CD4-positive, alpha-beta T cell (primary cell): ENCODE measurements at places on chromosomes 16 and 17. TPM values are rescaled to one million over a fixed set of nuclear protein-coding genes. Genes with fewer than 3 reads are reported as not detected.

DNA sequence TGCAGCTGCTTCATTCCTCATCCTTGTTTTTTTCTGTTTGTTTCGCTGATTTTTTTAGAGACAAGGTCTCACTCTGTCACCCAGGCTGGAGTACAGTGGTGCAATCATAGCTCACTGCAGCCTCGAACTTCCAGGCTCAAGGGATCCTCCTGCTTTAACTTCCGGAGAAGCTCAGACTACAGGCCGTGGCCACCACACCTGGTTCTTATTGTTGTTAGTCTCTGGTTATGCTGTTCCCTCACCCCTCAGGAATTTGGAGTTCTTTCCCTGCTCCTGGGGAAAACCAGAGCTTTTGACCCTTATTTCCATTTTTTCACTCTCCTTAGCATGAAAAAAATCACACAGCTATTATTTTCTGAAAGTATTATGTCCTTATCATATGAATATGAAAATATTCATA is 1.8 kb downstream of the ODF4 start:
- no peak for DNase-seq
- no peaks in the 10 kb centered on the region for H3K27me3 ChIP-seq
- H3K4me1 ChIP-seq, result peaks cover 5% of the 10 kb centered on the region
- no peaks in the 10 kb centered on the region for H3K36me3 ChIP-seq

Gene TPSAB1
- not detected for total RNA-seq

GRCh38 chr17:48539177-48539576 is 5.7 kb downstream of the HOXB2 start:
- no peak overlapping the region for H3K4me3 ChIP-seq
- no peaks in the 10 kb centered on the region for H3K27me3 ChIP-seq
- no peak for DNase-seq
- no peak overlapping the region for H3K27ac ChIP-seq
- H3K4me1 ChIP-seq, result peaks cover 34% of the 10 kb centered on the region

GRCh38 chr17:9878786-9879525 is 26.1 kb downstream of the RCVRN start:
- no peak for DNase-seq
- H3K4me3 ChIP-seq, result no peak overlapping the region

GRCh38 chr17:28643983-28644786 is 773 bp downstream of the BLTP2 start:
- peaks cover 52% of the 10 kb centered on the region for H3K36me3 ChIP-seq
- peak overlapping the region; percentile 94 for H3K4me3 ChIP-seq
- no peaks in the 10 kb centered on the region for H3K27me3 ChIP-seq
- peak overlapping the region; percentile 76 for H3K27ac ChIP-seq

Gene ADGRG3
- 0.28 TPM for total RNA-seq

- peaks cover 23% of the 10 kb centered on the region for H3K27me3 ChIP-seq
- H3K27ac ChIP-seq, result no peak within 1 kb of the TSS
- DNase-seq, result no peak
- H3K4me1 ChIP-seq, result peaks cover 22% of the 10 kb centered on the region
Measured at GRCh38 chr17:7179317-7180254, at the start of gene ASGR1. Gene ASGR1, minus strand, starts transcription at chr17:7179370. Its CDS starts 807 bp downstream, at chr17:7178563.

DNA sequence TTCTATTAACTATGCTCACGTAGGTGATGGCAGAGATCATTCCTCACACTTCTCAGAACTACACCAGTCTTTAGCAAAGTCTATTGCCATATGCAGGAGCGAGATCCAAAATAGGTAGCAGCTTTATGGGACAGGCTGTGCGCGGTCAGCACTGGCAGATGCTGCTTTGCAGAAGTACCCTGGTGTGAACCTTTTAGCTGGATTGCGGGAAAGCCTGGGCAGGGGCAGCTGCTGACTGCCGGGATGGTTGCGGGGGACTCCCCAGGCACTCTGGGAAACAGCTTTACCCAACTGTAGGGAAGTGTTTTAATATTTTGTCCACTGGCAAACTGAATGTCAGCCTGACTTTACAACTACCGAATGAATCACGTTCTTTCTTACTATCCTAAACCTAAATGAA is 251.3 kb downstream of the HS3ST3A1 start:
- no peaks in the 10 kb centered on the region for H3K4me1 ChIP-seq
- no peak for DNase-seq
- no peak overlapping the region for H3K4me3 ChIP-seq
- no peaks in the 10 kb centered on the region for H3K36me3 ChIP-seq
- H3K27ac ChIP-seq, result no peak overlapping the region
- peaks cover 4% of the 10 kb centered on the region for H3K27me3 ChIP-seq

DNA sequence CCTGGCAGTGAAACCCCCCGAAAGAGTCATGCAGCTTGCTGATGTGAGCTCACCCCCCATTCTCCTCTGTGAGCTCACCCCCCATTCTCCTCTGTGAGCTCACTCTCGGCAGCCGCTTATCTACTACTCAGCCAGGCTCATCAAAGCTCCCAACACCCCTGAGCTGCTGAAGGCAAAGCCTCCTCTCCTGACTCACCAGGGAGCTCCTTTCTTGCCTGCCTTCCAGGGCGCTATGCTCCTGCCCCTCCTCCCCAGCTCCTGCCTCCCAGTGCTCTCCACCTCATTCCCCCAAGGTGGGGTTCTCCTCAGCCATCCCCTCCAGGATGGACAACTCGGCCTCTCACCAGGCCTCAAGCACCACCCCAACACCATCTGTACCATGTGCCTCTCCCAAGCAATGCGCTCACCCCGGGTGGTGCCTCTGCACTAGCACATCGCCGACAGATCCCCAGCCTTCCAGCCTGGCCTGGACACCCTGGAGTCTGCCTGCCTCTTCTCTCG is 27.7 kb upstream of the FAAP100 start:
- H3K27ac ChIP-seq, result no peak overlapping the region
- no peak overlapping the region for H3K4me3 ChIP-seq
- no peaks in the 10 kb centered on the region for H3K27me3 ChIP-seq
- H3K4me1 ChIP-seq, result no peaks in the 10 kb centered on the region
- peaks cover 71% of the 10 kb centered on the region for H3K36me3 ChIP-seq
- DNase-seq, result no peak
